ENCODE measurements at places on chromosomes 7 and 10.

DNA sequence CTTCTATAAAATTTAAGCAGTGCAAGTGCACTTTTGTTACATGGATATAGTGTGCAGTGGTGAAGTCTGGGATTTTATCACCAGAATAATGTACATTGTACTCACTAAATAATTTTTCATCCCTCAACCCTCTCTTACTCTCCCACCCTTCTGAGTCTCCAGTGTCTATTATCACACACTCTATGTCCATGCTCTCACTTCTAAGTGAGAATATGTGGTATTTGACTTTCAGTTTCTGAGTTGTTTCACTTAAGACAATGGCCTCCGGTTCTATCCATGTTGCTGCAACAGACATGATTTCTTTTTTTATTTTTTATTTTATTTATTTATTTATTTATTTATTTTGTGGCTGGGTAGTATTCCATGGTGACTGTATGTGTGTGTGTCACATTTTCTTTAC is 855.9 kb upstream of the PHF14 start:
- no peak for DNase-seq

DNA sequence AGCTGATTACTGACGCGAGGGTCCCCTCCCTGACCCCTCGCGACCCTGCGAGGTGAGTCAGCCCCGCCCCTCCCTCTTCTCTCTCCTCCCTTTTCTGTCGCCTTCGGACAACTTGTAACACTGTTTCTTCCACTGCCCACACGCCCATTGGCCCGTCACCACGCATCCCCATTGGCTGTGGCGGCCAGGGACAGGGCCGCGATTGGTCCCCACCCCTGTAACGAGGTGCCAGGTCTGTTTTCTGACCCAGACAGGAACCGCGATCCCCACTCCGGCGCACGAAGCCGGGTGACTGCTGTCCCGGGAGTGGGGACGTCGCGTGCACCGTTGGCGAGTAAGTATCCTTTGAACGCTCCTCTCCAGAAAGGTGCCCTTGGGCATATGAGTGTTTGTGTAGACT is at the start of gene STRA8:
TSS of gene STRA8 (plus strand) at position 269 of the 400 bp plus-strand sequence. CDS start 6,687 bp downstream, outside the sequence.
- no peak for DNase-seq

DNA sequence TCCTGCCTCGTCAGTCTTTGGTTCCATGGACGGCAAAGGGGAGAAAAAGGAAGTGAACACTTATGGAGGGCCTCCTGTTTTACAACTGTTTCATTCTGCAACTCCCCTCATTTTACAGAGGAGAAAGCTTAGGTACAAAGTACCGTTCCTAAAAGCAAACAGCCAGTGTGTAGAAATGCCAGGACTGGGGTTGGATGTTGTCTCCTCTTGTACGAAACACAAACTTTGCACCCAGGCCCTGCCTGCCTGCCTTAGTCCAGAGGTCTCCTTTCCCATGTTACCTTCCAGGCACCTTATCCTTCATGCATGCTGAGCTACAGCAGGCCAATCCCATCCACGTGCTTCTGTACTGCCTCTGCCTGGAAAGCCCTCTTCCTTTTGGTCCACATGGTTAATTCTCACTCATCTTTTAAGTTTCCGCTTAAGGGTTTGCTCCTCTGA is 86.0 kb downstream of the ICA1 start:
- no peak for DNase-seq

DNA sequence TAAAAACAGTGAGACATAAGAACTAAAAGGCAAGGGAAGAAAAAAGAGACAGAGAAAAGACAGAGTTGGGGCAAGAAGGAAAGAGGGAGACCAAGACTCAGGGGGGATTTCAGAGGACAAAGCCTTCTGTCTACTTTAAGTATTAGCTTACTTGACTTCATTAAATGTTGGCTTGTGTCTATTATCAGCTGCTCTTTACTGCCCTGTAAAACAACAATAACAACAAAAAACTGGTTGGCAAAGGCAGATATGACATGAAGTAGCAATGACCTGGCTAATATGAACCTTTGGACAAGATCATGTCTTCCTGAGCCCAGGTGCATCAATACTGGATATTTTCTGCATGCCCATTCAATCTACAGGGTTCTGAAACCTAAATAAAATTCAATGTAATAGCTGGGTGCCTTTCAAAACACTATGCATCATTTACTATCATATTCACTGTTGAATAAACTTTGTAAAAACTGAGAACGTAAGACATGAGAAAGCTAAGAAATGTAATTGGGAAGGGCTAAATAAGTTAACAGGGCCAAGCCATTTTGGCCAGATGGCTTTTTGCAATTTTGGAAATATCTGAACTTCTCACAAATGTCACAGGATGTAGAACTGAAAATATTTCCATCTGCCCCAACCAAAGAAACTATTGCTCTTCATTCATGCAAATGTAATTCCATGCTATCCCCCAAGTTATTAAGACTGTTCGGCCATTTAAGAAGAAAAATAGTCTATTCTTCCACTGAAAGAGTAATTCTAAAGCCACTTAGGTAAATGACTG is 49.4 kb downstream of the LRRN3 start:
- DNase-seq: no peak

GRCh38 chr10:4280461-4281189 is 495.6 kb upstream of the KLF6 start:
- no peak for DNase-seq

DNA sequence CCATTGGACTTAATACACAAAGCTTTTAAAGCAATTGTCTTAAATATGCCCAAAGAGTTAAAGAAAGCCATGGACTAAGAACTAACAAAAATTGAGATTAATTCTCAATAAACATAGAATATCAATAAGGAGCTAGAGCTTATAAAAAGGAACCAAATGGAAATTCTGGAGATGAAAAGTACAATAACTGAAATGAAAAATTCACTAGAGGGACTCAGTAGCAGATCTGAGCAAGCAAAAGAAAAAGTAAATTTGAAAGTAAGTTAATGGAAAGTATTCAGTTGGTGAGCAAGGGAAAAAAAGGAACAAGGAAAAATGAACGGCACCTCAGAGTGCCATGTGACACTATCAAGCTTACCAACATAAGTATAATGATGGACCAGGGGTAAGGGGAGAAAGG is 209.8 kb downstream of the FZD1 start:
- DNase-seq: no peak
